ENCODE measurements at places on chromosomes 3 and 15.

- no peaks in the 10 kb centered on the region for H3K4me1 ChIP-seq
- DNase-seq: no peak
- H3K36me3 ChIP-seq: peaks cover 13% of the 10 kb centered on the region
- H3K27me3 ChIP-seq: no peaks in the 10 kb centered on the region
- H3K27ac ChIP-seq: no peak overlapping the region
Measured at GRCh38 chr3:126837773-126838172, 133.7 kb downstream of the CHCHD6 start.

DNA sequence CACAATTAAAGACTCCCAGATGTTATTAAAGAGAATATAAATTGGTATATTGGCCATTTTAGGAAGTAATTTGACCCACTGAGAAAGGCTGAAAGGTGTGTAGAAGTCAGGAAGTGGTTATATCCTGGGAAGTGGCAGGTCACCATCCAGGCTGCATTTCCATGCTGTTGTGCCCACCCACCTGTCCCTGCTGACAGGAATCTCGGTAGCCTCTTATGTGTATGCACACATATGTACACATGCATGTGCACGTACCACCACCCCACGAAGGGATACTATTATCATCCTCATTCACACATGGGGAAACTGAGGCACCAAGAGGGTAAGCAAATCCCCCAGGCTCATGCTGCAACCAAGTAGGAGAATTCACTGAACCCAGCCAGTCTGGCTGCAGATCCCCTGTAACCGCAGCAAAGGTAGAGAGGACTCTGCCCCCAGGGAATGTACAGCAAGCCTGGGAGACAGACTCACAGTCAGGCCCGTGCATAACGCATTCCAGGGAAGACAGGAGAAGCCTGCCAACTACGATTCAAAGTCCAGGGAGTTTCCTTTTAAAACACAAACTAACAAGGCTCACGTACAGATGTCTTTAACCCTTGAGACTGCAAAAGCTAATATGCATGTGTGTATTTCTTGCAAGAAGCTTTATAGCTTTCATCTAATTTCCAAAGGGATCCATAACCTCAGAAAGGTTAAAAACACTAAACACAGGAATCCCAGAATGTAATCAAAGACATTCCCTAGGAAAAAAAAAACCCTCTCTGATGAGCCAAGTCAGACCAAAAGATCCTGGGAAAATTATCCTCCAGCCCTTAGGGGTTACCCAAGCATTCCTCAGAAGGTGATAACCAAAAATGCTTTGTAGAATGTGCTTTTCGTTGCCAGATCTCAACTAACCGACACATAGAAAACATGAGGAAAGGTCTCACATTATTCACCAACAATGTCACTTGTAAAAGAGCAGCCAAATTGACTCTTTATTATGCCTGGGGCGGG, 129.6 kb downstream of the ADAMTS17 start:
- no peaks in the 10 kb centered on the region for H3K27me3 ChIP-seq
- DNase-seq: no peak
- no peak overlapping the region for H3K4me3 ChIP-seq

DNA sequence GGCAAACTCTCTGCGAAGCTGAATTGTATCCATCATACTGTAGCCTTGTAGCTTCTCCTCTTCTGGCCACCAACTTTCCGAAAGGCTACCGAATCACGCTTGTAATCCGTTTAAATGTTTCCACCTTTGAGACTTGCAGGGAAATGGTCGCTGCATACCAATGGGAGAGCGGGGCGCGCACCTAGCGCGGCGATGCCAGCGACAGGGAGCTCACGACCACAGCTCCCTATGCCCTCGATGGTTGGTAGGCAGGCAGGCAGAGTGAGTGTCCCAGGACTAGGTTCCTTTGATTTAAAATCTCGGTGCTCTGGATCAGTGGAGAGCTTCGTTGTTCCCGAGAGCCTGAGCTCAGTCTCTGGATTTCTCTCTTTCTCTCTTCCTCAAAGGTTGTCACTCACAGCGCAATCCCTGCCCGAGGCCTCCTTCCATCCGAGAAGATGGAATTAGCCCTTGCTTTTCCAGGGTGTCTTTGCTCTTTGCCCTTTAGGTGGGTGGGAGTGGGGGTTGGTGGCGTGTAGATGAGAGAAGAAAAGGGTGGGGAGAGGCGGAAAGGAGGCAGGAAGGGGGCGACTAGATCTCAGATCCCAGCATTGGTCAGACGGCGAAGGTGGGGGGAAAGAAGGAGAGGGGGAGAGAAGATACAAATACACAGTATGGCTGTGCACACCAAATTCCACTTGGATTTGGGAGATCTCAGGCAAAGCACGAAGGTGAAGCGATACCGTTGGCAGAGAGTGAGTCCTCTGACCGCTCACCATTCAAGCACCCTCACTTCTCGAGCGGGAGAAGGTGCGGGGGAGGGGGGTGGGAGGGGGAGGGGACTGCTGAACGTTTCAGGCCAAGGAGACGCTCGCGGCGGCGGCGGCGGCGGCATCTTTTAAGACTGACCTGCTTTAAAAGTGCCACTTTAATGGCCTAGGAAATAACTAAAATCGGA, at the start of gene SLITRK3:
SLITRK3 (minus strand) TSS at position 745 of the 937 bp plus-strand sequence. CDS start 5,554 bp downstream, outside the sequence.
- no peak for DNase-seq
- peak within 1 kb of the TSS; percentile 3 for H3K4me3 ChIP-seq
- H3K27ac ChIP-seq: no peak within 1 kb of the TSS
- peaks cover 6% of the 10 kb centered on the region for H3K4me1 ChIP-seq

DNA sequence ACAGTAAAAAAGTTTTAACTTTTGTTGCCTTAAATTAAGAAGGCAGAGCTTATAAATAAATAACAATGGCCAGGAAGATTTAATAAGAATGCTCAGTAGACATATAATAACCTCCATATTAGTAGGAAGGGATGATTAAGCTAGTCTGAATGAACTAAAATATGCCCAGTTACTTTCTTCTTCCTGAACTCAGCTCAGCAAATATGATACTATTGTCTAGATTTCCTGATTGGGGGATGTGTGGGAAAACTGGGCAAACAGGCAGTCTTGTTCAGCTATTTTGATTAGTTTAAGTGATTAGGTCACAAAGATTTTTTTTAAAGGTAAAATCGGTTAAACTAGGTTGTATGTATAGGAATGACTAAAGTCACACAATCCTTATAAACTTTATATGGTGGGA, 167.2 kb upstream of the SLC2A2 start:
- peaks cover 2% of the 10 kb centered on the region for H3K27me3 ChIP-seq
- DNase-seq: no peak
- H3K4me1 ChIP-seq: no peaks in the 10 kb centered on the region
- no peak overlapping the region for H3K4me3 ChIP-seq
- H3K27ac ChIP-seq: no peak overlapping the region

GRCh38 chr15:100900136-100900794, 18.9 kb upstream of the LRRK1 start:
- peaks cover 7% of the 10 kb centered on the region for H3K27me3 ChIP-seq
- no peak overlapping the region for H3K27ac ChIP-seq
- no peak overlapping the region for H3K4me3 ChIP-seq
- no peaks in the 10 kb centered on the region for H3K36me3 ChIP-seq
- no peaks in the 10 kb centered on the region for H3K4me1 ChIP-seq

- H3K36me3 ChIP-seq: peaks cover 4% of the 10 kb centered on the region
- no peak for DNase-seq
- peaks cover 18% of the 10 kb centered on the region for H3K4me1 ChIP-seq
- no peak overlapping the region for H3K27ac ChIP-seq
- no peaks in the 10 kb centered on the region for H3K27me3 ChIP-seq
- H3K4me3 ChIP-seq: no peak overlapping the region
Measured at GRCh38 chr15:22806664-22807063, 20.2 kb downstream of the NIPA1 start.

GRCh38 chr3:71252466-71252865, 331.1 kb downstream of the FOXP1 start:
- DNase-seq: no peak
- no peaks in the 10 kb centered on the region for H3K36me3 ChIP-seq
- H3K4me3 ChIP-seq: no peak overlapping the region
- H3K27ac ChIP-seq: no peak overlapping the region
- H3K4me1 ChIP-seq: peaks cover 16% of the 10 kb centered on the region

DNA sequence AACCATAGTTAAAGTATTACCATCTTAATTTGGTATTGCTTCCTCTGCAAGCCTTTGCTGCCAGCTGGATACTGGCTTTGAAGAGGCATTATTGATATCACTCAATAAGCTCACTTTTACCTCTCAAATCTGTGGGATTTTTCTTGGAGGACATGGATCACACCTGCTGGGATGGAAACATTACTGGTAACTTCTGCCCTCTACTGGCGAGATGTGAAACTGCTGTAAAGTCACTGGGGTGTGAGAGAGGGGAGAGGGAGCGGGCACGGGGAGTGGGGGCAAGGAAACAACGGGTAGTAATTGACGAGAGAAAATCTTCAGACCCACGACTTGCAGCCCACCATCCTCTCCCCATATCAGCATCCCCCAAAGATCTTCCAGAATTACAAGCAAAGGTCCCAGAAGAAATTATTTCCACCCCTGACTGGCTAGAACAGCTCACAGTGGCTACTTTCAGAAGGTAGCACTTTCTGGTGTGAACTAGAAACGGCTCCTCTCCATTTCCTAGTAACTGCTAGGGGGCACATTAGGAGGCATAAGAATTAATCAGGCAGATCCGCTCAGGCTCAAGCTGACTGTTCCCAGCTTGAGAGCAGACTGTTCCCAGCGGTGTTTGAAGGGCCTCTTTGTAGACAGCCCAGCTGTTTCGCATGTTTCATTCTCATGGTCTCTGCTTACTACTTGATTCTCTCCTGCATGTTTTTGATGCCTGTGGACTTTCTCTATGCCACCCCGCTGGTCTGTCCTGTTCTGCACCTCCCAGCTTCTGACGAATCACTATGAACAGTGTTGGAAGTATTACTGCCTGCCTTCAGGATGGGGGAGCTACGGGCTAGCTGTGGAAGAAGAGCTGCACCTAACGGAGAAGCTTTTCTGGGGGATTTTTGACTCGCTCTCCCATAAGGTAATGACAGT, 230.4 kb upstream of the CHRM5 start:
- no peak overlapping the region for H3K4me3 ChIP-seq
- H3K27ac ChIP-seq: no peak overlapping the region
- peaks cover 4% of the 10 kb centered on the region for H3K4me1 ChIP-seq
- H3K36me3 ChIP-seq: no peaks in the 10 kb centered on the region
- peaks cover 4% of the 10 kb centered on the region for H3K27me3 ChIP-seq
- peak; percentile 30 for DNase-seq

GRCh38 chr3:184154885-184155643, at the start of gene DVL3:
Gene DVL3 (plus strand): TSS chr3:184155377. CDS start chr3:184155636, 259 bp downstream.
- DNase-seq: peak; percentile 24
- H3K27ac ChIP-seq: peak within 1 kb of the TSS; percentile 70
- no peaks in the 10 kb centered on the region for H3K36me3 ChIP-seq
- peak within 1 kb of the TSS; percentile 96 for H3K4me3 ChIP-seq

- H3K4me1 ChIP-seq: no peaks in the 10 kb centered on the region
- no peak overlapping the region for H3K27ac ChIP-seq
- no peak for DNase-seq
Measured at GRCh38 chr15:88419830-88420229, 47.4 kb downstream of the MRPL46 start.

GRCh38 chr3:3817865-3818264, 18.6 kb downstream of the LRRN1 start:
- no peaks in the 10 kb centered on the region for H3K4me1 ChIP-seq
- no peak overlapping the region for H3K4me3 ChIP-seq
- H3K27ac ChIP-seq: no peak overlapping the region
- no peaks in the 10 kb centered on the region for H3K27me3 ChIP-seq
- DNase-seq: no peak

DNA sequence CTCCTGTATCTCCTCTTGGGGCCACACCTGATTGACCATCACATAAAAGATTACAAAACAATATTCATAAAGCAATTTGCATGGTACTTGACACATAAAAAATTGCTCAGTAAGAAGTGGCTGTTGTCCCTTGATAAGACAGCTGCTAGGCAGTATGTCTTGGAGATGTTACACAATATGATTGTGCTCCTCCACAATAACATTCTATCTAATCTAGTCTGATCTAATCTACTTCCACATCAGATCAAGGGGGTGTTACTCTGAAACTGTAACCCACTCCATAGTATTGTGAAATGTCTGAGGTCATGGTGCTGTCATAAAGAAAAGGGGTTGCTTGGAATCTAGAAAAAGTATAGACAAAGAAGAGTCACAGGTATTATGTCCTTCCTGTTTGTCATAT, 23.4 kb upstream of the AQP9 start:
- no peak overlapping the region for H3K27ac ChIP-seq
- no peak for DNase-seq
- H3K36me3 ChIP-seq: no peaks in the 10 kb centered on the region
- no peak overlapping the region for H3K4me3 ChIP-seq
- H3K4me1 ChIP-seq: no peaks in the 10 kb centered on the region

DNA sequence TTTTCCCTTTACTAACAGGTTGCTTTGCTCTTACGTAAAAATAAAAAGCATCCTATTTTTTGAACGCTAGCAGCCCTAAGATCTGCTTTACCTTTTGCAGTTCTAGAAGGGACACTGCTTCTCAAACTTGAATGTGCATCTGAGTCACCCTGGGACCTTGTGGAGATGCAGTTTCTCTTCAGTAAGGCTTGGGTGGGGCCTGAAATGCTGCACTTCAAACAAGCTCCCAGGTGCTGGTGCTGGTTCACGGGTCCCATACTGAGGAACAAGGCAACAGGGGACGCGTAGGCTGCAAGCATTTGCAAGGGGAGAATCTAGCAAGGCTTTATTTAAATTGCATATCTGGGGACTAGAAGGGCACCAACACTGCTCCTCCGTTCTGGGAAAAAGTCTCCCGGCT, 30.0 kb downstream of the MB21D2 start:
- no peaks in the 10 kb centered on the region for H3K27me3 ChIP-seq
- H3K27ac ChIP-seq: no peak overlapping the region
- H3K4me3 ChIP-seq: no peak overlapping the region
- no peaks in the 10 kb centered on the region for H3K4me1 ChIP-seq
- no peak for DNase-seq
- H3K36me3 ChIP-seq: no peaks in the 10 kb centered on the region

DNA sequence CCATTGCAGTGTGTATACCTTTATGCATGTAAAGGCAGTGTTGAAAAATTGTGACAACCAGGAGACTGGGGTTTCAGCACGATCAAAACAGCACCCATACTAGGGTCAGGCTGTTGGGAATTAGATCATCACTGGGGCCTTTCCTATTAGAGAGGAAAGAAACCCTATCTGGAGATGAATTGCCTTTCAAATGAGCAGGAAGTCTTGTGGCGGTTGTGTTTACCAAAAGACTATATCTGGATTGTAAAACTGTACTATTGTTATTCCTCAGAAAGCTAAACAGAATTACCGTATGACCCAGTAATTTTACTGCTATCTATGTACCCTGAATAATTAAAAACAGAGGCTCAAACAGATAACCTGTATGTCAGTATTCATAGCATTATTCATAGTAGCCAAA, 10.1 kb downstream of the UBE2E1 start:
- H3K36me3 ChIP-seq: peaks cover 11% of the 10 kb centered on the region
- no peak overlapping the region for H3K27ac ChIP-seq
- no peak for DNase-seq
- H3K27me3 ChIP-seq: no peaks in the 10 kb centered on the region
- peaks cover 26% of the 10 kb centered on the region for H3K4me1 ChIP-seq

GRCh38 chr3:111936191-111936841, 42.5 kb upstream of the ABHD10 start:
- no peak overlapping the region for H3K27ac ChIP-seq
- no peak for DNase-seq
- H3K4me3 ChIP-seq: no peak overlapping the region
